ENCODE measurements at places on chromosomes 6 and 20.

DNA sequence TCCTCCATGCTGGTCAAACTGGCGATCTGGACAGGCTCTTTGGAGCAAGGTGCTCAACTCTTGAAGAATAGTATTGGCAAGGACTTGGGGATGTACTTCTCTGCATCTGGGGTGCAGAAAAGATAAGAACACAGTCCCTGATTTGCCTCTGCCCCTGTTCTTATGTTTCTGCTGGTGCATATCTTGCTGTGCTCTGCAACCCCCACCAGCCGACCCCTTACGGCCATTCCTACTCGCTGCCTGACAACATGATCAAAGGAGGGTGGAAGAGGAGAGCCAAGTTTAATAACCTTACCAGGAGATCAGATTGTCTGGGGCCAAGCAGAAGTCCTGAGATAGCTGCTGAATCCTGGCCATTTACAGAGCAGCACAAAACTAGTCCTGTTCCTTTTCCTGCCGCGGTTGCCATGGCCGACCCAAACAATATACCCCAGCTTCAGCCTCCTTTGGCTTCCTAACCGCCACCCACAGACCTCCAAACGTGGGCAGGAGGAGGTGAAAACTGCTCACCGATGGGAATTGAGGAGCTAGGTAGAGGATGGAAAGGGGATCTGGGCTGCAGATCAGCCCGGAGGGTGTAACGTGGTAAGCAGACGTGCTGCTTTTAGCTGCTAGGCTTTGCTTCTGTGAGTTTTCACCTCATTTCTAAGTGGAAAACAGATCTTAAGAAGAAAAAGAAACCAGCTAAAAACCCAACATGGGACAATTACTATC is 60.9 kb downstream of the ATXN1 start:
- DNase-seq, result peak; percentile 42

- DNase-seq, result no peak
Observed at GRCh38 chr20:8518878-8519277, 386.8 kb downstream of the PLCB1 start.

DNA sequence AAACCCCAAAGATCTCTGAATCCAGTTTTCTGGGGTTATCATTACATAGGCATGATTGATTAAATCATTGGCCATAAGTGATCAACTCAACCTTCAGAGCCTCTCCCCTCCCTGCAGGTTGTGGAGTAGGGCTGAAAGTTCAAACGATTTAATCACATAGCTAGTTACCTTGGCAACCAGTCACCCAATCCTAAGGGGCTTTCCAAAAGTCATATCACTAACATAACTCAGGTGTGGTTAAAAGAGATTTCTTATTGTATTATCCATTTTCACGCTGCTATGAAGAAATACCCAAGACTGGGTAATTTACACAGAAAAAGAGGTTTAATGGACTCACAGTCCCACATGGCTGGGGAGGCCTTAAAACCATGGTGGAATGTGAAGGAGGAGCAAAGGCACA is 935.1 kb upstream of the SLC35B3 start:
- no peak for DNase-seq

DNA sequence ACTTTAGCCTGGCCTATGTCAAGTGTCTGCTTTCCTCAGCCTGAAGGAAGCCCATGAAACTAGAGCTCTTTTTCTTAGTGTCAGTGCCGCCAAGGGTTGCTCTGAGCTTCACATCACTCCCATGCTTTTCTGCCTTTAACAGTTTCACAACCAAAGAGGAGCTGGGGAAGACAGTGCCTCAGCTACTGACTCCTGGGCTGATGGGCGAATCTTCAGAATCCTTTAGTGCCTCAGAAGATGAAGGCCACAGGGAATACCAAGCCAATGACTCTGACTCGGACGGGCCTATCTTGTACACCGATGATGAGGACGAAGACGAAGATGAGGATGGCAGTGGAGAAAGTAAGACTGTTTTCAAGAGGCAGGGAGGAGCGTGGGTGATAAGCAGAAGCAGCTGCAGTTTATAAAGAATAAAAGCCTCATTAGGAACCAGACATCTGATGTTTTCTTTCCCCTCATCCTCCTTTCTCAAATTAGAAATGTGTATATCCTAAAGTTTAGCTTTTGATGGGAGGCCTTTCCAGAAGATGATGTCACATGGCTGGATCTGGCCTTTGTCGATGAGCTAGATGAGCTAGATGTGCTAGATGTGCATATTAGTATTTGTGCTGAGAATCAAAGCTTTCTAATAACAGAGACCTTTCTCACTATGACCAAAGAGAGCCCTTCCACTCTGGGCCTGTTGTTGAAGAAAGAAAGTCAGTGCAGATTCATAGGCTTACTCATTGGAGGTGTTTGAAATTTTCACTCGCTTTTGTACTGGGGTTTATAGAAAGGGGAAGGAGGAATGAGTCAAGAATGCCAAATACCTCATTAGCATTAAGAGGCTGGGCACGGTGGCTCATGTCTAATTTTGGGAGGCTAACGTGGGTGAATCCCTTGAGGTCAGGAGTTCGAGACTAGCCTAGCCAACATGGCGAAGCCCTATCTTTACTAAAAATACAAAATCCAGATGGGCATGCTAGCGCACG is 70.7 kb upstream of the LTV1 start:
- DNase-seq, result no peak

GRCh38 chr6:136640132-136640915 is 90.1 kb upstream of the MAP7 start:
- DNase-seq, result no peak

DNA sequence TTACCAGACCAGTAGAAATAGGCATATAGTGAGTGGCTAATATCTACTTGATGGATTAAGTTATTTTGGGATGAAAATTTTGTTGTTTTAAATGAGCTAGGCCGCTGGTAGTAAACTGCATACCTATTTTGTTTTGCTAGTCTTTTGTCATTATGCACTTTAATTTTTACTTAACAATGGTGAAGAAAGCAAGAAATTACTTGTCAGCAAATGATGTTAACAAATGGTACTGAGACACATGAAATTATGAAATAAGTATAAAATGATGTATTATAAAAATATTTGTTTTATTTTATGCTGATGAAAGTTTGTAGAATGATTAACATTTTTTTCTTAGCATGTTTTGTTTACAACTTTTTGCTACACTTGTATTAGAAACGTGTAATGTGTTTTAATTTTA is 807.7 kb downstream of the TBC1D32 start:
- DNase-seq, result no peak
